Activated T-helper 17 cell treated with anti-CD3 and anti-CD28 coated beads, Interleukin-2, amount 50 U/mL, for 72 hours (primary cell): ENCODE measurements at places on chromosomes 6 and 20.

GRCh38 chr6:25311331-25311840, 32.2 kb downstream of the CARMIL1 start:
- ATAC-seq = no peak

DNA sequence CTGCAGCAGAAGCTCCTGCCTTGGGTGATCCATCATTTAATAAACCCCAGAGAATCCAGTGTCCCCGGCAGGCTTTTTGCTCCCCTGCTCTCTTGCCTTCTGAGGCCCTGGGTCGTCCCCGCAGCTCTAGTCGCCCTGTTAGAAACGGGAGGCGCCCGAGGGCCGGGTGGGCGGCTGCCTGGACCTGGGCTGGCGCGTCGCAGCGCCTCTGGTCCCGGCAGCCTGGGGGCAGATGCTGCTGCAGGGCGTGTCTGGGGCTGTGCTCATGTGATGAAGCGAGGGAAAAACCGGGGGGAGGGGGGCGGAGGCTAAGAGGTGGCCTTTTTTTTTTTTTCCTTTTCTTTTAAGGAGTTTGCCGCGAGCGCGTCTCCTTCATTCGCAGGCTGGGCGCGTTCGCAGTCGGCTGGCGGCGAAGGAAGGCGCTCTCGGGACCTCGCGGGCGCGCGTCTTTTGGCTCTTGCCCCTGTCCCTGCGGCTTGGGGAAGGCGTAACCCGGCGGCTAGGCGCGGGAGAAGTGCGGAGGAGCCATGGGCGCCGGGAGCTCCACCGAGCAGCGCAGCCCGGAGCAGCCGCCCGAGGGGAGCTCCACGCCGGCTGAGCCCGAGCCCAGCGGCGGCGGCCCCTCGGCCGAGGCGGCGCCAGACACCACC, 394 bp downstream of the AKAP12 start:
- peak; percentile 51 for ATAC-seq

GRCh38 chr6:167786853-167787675, 39.6 kb upstream of the AFDN start:
- ATAC-seq = no peak

DNA sequence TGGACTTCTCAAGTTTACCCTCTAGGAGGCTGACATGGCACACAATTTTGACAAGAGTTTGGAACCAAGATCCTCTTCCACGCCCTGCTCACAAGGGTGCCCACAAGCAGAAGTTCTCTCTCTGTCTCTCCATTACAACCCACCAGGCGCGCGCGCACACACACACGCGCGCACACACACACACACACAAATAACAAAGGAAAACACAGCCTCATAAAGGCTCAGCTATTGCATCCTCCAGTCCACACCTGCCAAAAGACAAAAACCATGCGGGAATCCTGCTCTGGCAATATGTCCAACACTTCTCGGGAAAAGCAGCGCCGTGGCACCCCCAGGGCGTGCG, 870 bp downstream of the PAK5 start:
- no peak for ATAC-seq

DNA sequence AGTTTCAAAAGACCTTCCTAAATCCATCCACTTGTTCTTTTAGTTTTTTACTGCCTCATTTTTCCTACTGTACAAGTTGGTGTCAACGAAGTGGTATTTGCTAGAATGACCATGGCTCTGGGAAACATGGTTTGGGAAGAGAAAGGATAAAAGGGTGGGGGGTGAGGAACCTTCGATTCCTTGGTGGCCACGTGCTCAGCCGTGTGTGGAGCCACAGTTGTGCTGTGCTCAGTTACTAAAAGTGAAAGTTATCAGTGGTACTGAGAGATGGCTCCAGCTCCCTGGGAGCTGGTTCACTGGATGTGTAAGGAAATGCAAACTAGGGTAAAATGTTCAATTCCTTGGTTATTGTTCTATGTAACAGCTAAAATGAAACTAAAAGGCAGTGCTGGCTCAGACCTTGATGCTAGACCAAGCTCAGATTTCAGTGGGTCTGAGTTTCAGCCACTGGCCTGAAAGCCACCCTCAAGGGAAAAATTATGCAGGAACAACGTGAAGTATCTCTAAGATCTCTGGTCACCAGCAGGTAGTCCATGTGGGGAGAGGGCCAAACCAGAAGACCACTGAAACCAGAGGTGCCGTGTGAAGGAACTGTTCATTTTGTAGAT, 7.4 kb upstream of the SLC22A2 start:
- ATAC-seq = peak; percentile 73

GRCh38 chr6:44022296-44022661, 105.0 kb downstream of the MRPL14 start:
- no peak for ATAC-seq

DNA sequence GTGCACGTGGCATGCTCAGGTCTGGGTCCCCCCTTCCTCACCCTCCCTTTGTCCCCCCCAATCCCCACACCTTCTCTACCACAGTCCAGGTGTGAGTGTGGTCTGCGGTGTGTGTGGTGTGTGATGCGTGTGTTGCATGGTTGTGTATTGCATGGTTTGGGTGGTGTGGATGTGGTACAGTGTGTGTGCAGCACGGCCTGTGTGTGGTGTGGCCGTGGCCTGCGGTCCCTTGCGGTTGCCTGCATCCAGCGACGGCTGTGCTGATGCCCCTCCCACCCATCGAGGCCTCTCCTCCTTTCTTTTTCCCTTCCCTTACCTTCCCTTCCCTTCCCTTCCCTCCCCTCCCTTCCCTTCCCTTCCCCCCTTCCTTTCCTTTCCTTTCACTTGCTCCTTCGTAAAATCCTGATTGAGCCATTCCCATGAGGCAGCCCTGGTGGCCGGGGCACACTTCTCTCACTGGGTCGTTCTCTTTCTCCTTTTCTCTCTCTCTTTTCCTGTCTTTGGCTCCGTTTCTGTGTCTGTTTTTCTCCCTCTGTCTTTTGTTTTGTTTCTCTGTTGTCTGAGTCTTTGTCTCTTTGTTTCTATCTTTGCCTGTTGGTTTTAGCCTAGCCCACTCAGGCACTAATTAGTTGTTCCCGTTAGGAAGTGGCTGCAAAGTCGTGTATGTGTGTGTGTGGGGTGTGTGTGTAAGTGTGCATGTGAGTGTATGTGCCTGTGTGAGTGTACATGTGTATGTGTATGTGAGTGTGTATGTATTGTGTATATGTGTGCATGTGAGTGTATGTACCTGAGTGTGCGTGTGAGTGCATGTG, 65.7 kb downstream of the SRC start:
- no peak for ATAC-seq

GRCh38 chr20:9723501-9724202, 115.2 kb downstream of the PAK5 start:
- ATAC-seq = no peak

GRCh38 chr6:15434823-15435380, 189.0 kb downstream of the JARID2 start:
- peak; percentile 63 for ATAC-seq

DNA sequence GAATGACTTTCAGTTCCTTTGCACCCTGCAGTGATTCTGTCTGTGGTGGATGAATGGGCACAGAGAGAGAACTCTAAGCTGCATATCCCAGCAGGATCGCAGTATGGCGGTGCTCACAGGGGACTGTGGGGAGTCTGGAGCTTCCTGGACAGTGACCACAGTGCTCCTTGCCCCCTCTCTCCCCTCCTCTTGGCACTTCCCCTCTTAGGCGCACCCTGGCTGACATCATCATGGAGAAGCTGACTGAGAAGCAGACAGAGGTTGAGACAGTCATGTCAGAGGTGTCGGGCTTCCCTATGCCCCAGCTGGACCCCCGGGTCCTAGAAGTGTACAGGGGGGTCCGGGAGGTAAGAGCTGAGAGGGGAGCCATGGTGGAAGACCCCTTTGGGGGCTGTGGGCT, 8.6 kb downstream of the BYSL start:
- no peak for ATAC-seq

DNA sequence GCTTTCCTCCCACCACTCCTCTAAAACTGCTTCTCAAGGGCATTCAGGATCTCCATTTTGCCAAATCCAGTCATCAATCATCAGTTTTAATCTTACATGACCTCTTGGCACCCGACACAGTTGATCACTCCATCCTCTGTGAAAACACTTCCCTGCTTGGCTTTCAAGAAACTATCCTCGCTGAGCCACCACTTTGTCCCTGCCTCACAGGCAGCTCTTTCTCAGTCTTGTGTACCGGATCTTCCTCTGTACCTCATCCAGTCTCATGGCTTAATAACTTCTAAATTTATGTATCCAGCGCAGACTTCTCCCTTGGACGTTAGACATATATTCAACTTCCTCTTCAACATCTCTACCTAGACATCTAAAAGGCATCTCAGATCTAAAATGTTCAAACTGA, 89.9 kb downstream of the BTBD9 start:
- ATAC-seq = no peak

GRCh38 chr6:21996425-21997118, 300.3 kb downstream of the PRL start:
- no peak for ATAC-seq

- ATAC-seq = no peak
Measured at GRCh38 chr20:62773845-62774714, 22.2 kb upstream of the MRGBP start.

- no peak for ATAC-seq
Measured at GRCh38 chr20:31713312-31714273, 9.1 kb downstream of the BCL2L1 start.

GRCh38 chr6:113595911-113596376, 261.2 kb upstream of the MARCKS start:
- no peak for ATAC-seq

DNA sequence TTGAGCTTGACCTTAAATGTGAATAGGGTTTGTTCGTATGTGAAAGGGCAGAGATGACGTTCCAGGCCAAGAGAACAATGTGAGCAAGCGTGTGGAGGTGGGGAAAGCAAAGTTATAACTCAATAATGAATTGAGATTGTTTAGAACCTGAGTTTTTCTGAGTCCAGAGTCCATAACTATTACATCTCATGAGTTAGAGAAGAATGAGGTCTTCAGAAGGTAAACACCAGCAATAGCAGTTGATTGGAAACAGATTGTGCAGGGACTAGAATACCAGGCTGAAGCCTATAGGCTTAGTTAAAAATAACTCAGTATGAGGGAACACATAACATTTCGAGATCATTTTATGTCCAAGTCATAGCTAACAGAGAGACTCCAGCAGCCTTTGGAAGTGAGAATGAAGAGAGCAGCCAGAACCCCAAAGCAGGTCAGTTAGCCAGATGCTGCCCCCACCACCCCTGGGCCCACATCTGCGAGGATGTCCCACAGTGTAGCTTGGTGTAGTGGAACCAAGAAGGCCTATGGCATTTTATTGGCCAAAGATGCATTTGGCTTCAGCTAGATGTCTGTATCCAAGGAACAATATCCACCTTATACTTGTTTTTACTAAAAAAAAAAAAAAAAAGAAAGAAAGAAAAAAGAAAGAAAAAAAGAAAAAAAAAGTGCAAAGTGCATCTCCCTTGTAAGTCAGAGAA, 121.7 kb downstream of the TNFRSF21 start:
- no peak for ATAC-seq

GRCh38 chr6:134317471-134318131, at the start of gene SGK1:
Gene SGK1 (minus strand): TSS chr6:134318112. CDS start chr6:134317460, 652 bp downstream.
- ATAC-seq = peak; percentile 78

DNA sequence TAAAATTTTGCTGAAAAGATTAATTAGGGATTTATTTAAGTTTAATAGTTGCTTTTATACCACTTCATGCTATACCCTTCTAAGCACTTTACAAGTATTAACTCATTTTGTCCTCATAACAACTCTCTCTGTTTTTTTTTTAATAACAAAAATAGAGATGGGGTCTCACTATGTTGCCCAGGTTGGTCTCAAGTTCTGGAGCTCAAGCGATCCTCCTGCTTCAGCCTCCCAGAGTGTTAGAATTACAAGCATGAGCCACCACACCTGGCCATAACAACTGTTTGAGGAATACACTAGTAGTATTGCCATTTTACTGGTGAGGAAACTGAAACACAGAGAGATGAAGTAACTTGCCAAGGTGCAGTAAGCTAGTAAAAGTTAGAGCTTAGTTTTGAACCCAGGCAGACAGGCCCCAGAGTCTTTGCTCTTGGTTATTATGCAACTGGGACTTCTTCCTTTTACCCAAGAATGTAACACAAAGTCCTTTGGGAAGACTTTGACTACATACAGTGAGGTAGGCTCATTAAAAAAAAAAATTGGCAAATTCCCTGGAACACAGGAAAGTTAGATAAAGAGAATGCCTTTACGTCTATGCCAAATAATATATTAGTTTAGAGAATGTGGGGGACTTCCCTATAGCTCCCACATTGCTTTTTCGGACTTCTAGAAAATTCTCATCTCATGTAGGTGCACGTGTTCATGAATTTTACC, 11.4 kb downstream of the ANKS1A start:
- no peak for ATAC-seq

DNA sequence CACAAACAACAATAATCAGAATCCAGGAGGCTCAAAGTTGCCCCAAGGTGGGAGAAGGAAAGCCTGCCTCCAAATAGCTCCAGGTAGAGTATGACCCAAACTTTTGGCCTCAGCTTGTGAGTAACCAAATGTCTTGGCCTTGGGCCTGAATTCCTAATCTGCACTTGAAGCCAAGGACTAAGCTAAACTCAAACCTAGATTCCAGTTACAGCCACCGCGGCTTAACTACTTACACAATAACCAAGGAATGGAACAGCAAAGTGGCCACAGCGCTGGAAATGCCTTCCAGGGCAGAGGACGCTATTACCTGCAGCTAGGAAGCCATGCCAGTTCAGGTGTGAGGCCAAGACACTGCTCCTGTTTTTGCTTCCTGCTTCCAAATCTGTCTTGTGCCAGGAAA, 4.6 kb downstream of the NINL start:
- no peak for ATAC-seq

DNA sequence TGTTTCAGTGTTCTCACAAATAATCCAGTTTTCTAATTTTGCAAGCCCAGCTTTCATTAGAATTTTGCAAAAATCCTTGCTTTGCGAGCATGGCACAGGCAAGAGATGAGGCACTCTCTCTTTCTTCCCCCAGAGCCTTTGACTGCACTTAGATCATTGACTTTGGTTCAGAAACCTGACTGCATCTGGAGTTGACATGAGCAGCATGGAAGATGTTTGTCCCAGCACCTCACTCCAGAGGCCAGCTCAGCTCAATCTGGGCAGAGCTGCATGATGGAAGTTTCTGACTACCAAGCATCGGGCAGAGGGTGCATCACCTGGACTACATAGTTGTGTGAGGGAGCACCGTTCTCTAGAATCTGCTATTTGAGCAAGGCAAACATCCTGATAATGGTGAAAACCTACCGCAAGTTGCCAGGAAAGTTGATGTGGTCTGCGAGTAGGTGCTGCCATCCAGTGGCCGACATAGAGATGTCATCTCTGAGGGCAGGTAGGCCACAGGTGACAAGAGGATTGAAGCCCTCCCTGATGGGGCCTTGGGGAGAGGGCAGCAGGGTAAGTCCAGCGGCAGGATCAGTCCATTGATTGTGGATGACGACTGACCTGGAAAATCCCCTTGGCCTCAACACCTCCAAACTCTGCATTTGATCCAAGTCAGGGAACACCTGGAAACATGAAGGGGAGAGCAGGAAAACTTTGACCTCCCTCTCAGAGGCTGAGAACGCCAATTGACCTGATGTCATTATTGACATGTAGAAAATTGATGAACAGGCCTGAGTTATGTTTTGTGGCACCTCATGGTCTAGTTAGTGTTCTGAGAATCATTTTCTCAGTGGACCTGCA, 3.8 kb upstream of the LPA start:
- ATAC-seq = no peak

GRCh38 chr6:151323791-151324487, 67.4 kb downstream of the ZBTB2 start:
- ATAC-seq = peak; percentile 76
